ENCODE measurements at places on chromosomes 6 and 20.

DNA sequence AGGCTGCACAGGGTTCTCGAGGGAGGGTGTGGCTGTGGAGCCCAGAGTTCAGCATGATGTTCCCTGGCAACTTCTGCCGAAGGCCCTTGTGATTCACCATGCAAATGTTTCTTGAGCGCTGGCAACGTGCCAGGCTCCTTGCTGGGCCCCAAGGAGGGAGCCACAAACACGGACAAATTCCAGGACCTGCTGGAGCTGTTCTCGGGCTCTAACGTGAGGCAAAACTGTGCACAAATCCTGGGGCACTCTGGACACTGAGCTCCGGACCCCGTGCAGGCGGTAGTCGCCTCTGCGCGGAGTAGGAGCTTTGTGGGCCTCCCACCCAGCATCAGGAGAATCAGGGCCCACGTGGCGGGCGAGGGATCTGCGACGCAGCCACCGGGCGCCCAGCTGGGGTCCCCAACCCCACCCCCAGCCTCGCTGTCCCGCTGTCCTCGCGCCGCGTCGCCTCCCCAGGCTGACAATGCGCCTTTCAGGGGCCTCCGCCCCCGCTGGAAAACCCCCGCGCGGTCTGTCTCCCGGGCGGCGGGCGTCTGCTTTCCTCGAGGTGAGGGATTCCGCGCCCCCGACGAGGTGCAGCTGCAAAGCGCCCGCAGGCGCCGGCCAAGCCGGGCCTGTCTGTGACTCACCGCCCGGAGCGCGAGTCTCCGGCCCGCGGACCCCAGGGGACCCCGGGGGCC lies 31.7 kb upstream of the SCUBE3 start:
- DNase-seq, result peak; percentile 81

DNA sequence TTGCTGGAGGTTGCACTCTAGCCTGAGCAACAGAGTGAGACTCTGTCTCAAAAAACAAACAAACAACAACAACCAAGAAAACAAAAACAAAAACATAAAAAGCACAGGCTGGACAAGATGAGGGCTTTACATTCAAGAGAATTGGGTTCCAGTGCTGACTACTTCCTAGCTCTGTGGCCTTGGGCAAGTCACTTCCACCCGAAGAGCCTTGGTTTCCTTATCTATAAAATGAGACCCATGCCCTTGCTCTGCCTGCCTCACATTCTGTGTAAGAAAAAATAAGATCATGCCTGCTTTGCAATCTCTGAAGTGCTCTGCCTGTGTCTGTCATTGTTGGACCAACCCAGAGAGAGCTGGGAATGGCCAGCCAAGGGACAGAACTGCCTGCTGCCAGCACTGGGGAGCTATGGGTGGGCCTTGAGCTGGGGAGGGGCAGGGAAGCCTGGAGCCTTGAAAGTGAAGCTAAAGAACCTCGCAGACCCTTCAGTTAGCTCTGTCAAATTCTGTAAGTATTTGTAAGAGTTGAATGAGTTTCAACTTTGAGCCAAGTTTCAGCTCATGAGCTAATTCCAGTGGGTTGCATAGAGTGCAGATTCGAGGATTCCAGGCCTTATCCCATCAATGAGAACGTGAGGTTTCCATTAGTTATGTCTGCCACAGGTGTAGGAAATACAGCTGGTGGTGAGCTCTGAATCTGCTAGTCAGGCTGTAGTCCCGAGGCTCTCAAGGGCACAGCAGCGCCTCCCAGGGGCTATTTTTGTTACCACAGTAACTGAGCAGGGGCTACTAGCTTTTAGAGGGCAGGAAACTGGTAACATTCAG lies 93.2 kb downstream of the DLGAP4 start:
- peak; percentile 45 for DNase-seq

GRCh38 chr6:69914015-69914485 lies 47.7 kb downstream of the COL19A1 start:
- no peak for DNase-seq

DNA sequence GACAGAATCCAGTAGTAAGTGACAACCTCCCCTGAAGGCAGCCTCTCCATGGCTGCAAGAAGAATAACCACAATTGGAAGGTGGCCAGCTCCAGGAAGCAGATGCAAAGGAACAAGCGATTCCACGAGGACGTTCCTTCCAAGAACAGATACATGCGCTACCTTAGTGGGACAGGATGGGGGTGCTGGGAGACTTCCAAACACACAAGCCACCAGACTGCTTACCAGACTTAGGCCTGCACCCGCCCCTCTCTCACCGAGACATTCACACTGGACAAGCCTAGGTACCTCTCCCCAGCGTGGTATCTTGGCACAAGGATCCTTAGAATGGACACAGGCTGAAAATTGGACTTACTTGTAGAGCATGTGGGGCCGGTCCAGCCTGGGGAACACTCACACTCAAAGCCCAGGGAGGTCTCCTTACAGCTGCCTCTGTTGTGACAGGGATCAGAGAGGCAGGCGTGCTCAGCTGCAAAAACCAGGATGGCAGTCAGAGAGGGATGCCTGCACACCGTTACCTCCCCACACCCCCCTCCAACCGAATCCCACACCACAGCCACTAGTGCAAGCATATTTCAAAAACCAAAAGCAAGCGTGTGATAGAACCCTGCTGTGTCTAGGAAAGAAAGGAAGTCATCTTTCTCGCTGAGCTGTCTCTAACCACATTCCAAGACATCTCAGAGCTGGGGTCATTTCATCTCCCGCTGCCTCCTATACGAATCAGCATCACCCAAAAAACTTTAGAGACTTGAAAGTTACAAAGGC lies 22.4 kb downstream of the JAG1 start:
- DNase-seq, result no peak

DNA sequence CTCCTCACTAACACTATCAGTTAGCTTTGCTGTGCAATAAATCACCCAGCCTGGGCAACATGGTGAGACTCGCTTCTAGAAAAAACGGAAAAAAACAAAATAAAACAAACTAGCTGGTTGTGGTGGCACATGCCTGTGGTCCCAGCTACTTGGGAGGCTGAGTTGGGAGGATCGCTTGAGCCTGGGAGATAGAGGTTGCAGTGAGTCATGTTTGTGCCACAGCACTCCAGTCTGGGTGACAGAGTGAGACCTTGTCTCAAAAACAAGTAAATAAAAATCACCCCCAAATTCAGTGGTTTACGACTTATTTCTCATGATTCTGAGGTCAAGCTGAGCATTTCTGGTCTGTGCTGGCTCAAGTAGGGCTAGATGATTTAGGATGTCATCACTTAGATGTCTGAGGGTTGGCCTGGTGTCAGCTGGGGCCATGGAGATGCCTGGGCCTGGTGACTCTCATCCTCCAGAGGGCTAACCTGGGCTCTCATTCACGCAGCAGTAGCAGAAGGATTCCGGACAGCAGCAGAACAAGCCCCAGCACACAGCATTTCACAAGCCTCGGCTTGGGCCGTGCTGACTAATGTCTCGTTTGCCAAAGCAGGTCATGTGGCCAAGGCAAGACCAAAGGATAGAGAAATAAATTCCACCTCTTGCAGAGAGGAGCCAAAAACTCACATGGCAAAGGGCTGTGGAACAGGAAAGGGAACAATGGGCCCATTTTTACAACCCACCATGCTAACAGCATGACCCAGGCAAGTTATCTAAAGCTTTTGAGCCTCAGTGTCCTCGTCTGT lies 32.5 kb downstream of the MGME1 start:
- DNase-seq, result peak; percentile 92

GRCh38 chr20:53493311-53493857 lies 100.3 kb downstream of the ZNF217 start:
- DNase-seq, result peak; percentile 48

GRCh38 chr6:128186729-128187128 lies 285.9 kb upstream of the THEMIS start:
- DNase-seq, result no peak

DNA sequence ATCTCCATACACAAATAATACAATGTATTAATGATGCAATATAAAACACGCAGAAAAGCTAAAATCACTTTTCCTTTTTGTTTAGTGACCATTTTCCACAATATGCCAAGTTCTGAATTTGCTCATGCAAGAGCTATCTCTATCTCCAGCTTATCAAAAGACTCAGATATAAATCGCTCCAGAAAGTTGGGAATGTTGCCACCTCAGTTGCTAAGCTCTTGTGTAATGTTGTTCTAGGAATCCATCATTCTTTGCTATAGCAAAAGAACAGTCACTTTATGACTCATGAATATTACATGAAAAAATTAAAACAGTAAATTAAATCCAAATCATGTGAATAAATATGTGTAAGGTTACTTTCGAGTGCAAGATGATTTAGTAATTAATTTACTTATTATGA lies 8.7 kb downstream of the PLAGL1 start:
- no peak for DNase-seq

GRCh38 chr20:6770786-6771100 lies 3.3 kb downstream of the BMP2 start:
- no peak for DNase-seq

DNA sequence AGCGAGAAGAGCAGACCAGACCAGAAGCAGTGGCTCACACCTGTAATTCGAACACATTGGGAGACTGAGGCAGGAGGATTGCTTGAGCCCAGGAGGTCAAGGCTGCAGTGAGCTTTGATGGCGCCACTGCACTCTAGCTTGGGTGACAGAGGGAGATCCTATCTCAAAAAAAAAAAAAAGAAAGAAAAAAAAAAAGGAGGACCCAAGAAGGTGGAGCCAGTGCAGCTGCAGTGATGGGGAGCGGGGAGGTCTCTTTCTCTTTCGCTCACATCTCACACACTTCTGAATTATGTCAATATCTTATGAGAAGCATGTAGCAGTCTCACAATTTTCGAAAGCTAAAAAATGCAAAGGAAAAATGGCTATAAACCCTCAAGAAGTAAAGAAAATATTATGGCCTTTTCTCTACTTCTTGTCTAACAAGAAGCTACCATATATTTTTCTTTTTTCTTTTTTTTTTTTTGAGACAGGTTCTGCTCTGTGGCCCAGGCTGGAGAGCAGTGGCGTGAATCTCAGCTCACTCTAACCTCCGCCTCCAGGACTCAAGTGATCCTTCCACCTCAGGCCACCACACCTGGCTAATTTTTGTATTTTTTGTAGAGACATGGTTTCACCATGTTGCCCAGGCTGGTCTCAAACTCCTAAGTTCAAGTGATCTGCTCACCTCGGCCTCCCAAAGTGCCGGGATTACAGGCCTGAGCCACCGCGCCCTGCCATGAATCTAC lies 3.8 kb upstream of the SPO11 start:
- DNase-seq, result no peak

DNA sequence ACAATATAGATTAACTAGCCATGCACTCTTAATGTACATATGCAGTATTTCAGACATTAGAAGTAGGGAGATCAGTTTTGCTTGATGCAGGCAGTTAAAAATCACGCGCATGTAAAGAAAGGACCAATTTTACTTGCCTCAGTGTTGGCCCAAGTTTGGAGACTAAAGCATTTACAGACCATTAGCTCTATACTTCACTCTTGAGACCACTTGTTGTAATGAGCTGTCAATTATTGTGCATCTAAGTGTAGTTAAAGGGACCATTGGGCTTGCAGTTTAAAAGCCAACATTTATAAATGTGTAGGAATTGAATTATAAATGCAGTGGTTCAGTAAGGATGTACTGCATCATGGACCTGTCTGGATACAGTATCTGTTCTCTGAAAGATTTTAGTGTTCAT lies 53.7 kb downstream of the PLCB4 start:
- no peak for DNase-seq

GRCh38 chr20:25072226-25072811 lies 9.6 kb downstream of the VSX1 start:
- DNase-seq, result no peak

GRCh38 chr20:2246069-2246491 lies 49.7 kb upstream of the TGM3 start:
- DNase-seq, result no peak

DNA sequence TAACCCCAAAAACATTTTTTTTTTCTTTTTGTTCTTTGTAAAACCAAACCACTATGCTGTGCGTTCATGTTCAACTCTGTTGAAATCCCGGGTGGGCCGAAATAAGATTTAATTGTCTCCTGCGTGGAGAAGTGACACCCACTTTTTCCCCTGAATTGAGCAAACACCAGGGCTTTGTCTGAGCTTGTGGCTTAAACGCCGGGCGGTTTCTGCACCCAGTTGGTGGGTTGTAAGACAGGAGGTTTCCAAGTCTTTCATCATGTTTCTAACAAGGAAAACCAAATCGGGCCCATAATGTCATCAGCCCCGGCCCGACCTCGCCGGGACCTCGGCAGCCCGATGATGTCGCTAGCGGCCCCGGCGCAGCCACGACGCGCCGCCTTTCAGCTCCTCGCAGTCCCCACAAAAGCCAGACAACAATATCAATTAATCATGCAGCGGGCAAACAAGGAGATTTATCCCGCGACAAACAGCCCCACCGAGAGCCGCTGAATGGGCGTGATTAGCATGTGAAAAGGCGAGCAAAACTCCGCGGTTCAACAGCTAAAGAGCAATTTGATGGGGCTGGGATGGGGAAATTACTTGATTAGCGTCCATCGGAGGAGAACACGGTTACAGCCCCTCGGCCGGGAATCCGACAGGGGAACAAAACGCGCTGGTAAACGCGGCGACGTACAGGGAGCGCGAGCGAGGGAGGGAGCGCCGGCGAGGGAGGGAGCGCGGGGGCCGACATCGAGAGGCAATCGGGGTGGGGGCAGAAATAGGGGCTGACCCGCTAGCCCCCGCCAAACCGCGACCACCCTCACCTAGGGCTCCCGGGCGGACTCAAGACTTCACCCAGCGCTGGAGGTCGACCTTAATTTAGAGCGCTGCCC lies 5.3 kb downstream of the LINC00237 start:
- no peak for DNase-seq
